ENCODE measurements at places on chromosomes 2 and 18. TPM values are rescaled to one million over a fixed set of nuclear protein-coding genes. Genes with fewer than 3 reads are reported as not detected.

PRSS56 gene
- 1.0 TPM for polyA plus RNA-seq

LPIN1 gene
- 18.9 TPM for polyA plus RNA-seq

TMEM163 gene
- 1.6 TPM for polyA plus RNA-seq

MEIS1 gene
- 11.0 TPM for polyA plus RNA-seq

DOK6 gene
- 2.7 TPM for polyA plus RNA-seq

MATN3 gene
- 1.7 TPM for polyA plus RNA-seq

SCN9A gene
- polyA plus RNA-seq, result 3.8 TPM

LYG1 gene
- 1.4 TPM for polyA plus RNA-seq

NEU2 gene
- polyA plus RNA-seq, result not detected

RASGRP3 gene
- 29.2 TPM for polyA plus RNA-seq

DNA sequence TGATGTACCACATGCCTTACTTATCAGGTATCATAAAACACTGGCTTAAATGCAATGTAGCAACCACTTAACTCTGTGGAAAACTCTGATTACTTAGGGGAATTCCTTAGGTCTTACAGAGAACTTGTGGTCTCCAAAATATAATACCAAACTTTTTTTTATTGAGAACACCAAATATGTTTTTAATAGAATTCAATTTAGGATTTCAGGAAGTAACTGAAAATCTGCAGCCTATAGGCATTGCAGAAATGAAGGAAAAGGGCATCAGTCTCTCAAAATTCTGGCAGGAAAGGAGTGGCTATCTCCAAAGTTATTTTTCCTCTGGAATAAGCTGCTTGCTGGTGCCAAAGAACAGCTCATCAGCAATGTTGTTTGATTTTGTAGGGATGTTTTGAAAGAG is 105.3 kb upstream of the UGP2 start:
- peak; percentile 40 for DNase-seq

GRCh38 chr2:3115301-3116042 is 262.1 kb downstream of the EIPR1 start:
- no peak for DNase-seq

DNA sequence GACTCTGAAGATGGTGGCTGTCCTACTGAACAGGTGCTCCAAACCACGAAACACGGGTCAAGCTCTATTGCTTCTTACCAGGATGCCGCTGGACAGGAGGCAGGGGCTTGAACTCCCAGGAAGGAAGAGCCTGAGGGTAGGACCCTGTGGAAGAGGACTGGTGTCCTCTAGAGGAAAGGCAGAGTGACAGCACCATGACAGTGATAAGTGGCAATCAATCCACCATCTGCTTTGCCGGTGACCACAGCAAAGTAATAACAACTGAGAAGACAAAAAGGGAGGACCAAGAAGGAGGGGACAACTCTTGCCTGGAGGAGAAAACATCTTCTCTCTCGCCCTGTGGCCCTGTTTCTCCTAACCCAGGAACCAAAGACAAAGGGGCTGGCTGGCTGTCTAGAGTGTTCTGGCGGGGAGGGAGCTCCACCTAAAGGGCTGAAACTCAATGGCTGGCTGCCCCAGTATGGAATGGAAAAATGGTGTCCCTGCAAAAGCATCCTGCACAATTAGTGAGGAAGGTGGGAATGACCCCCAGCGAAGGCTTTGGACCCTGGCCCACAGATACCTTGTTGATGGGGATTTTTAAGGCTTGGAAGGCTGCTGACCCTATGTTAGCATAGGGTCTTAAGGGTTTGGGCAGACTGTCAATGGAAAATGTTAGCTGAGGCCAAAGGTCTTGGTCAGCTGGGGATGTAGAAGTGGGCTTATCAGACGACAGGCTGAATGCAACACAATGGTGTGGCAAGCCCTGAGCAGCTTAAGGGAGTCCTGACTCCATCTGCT is 35.4 kb downstream of the PROC start:
- DNase-seq, result no peak

DNA sequence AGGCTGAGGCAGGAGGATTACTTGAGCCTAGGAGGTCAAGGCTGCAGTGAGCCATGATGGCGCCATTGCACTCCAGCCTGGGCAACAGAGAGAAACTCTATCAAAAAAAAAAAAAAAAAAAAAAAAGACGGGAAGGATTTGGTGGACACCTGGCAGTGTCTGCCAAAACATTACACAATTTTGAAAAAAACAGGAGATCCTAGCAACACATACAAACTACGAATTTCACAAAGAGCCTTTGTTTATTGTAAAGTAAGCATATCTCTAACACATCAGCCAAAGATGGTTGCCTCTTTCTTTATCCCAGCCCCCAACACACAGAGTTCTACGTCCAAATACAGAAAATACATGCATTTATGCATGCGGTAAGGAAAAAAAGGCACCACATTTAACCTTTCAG is 7.6 kb downstream of the GPR45 start:
- DNase-seq, result no peak

GRCh38 chr2:83823229-83823628 is 635.9 kb downstream of the SUCLG1 start:
- DNase-seq, result no peak

DNA sequence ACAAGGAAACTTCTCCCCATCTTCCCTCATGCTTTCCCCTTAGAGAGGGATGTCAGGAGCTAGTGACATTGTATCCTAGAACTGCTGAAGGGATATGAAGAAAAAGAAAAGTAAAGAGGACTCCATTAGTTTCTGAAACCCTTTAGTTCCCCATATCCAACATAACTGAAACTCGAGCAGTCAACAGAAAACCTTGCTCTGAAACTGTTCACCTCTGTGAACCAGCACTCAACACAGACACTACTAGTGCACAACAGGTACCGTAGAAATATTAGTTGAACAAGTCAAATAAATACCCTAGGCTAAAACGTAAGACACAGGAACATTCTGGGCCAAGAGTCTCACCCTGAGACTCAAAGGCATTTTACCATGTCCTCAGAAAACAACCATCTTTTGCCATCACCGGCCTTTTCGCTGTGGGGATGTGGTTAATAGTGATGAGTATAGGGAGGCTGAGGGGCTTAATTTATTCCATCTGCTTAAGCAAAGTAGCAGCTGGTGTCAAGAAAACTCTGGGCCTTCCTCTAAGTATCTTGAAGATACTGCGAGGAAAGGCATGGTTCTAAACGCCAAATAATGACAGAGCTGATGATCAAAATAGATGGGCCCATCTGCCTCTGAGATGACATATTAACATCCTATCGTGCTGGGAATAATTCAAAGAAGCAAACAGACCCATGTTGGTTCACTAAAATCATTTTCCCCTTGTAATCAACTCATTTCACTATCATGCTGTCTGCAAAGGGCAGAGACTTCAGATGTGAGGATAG is 156.8 kb downstream of the STK39 start:
- DNase-seq, result no peak

GRCh38 chr18:49322765-49323490 is 137.5 kb downstream of the DYM start:
- DNase-seq, result no peak

GRCh38 chr18:76941284-76941683 is 118.9 kb downstream of the ZNF236 start:
- DNase-seq, result no peak

DNA sequence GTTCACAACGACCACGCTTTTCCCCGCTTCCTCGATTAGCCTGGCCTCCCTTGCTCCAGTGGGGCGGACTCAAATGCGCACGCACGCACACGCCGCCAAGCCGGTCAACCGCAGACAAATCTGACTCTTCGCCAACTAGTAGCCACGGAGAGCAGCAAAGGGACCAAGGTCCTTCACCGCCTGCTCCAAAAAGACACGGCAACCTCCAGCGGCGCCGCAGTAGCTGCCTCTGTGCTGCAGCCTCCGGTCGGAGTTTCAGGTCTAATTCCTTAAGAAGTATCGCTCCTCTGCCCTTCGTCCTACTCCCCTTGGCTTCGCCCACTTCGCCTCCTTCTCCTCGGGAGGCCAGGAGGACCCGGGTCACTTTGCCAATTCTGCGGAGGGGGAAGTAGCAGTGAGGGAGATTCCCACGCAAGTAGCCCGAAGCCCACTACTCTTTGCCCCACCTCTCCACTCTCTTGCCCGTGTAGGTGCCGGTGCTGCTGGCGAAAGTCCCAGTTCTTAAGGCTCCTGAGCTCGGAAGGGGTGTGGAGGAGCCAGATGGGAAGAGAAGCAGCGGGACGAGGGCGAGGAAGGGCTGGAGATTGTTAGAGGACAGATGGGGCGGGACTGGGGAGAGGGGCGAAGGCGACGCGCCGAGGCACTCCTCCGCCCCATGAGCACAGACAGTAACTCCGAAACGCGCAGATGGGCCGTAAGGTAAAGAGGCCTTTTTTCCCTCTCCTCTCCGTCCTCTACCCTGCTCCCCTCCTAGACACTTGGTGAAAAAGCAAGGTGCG is 615 bp downstream of the AKAIN1 start:
- DNase-seq, result no peak

DNA sequence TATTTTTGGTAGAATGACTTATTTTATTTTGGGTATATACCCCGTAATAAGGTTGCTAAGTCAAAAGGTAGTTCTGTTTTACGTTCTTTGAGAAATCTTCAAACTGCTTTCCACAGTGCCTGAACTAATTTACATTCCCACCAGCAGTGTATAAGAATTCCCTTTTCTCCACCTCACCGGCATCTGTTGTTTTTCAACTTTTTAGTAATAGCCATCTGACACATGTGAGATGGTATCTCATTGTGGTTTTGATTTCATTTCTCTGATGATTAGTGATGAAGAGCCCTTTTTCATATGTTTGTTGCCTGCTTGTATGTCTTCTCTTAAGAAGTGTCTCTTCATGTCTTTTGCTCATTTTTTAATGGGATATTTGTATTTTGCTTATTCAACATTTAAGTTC is 215.2 kb upstream of the TFPI start:
- no peak for DNase-seq

DNA sequence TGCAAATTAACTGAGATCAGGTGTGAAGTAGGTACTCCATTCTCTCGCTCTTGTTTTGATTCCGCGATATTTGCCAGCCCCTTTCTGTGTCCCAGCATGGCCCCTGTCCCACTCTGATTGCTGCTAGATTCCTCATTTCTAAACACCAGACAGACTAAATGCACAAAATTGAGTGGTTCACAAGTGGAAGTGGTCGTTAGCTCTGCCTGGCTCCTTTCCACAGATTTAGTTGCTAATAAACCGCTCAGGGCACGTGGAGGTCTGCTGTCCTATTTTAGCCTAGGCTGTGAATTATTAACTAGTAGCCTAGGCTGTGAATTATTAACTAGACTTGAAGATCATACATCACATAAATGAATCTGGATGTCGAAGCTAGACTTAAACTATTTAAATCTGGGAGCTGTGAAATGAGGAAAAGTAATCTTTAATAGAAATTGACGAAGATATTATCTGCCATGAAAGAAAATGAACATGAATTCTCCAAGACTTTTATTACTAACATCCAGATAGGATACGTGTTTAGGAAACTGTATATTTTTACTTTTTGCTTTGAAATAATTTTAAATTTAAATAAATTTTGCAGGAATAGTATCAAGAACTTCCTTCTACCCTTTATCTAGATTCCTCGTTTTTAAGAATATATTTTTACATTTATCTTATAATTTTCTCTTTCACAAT is 3.7 kb downstream of the IL1RL2 start:
- no peak for DNase-seq

- DNase-seq, result no peak
Observed at GRCh38 chr2:11537951-11538350, 4.1 kb downstream of the GREB1 start.

DNA sequence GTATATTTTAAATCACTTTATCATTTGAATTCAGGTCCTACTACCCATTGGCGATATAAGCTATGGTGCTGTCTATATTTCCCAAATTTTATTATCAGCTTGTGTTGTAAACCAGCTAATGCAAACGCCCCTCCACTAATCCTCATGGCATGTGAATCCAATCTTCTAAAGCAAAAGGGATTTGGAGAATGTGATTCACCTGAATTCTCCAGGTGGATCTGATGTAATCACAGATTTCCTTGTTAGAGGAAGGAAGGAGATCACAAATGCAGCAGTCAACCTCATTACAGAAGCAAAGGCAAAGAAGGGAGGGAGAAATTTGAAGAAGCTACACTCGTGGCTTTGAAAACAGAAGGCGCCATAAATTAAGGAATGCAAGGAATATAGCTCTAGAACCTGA is 431.1 kb upstream of the CDH19 start:
- DNase-seq, result no peak

DNA sequence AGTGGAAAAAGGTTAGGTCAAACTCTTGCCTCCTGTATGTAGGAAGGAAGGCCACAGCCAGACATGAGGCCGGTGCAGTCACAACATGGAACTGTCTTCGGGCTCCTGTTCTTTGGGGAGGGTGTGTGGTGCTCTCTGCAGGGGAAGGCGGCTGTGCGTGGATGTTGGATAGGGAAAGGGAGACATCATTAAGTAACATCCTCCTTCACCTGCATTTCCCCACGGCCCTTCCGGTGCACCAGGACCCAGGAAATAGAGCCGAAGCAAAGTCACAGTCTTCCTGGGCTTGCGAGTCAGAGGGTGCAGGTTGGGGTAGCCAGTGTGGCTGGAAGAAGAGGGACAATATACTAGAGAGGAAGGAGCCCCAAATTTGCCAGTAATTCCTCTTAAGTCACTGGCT is 78.9 kb upstream of the SMAD7 start:
- DNase-seq, result no peak

GRCh38 chr18:34159691-34160185 is 65.0 kb downstream of the NOL4 start:
- no peak for DNase-seq

DNA sequence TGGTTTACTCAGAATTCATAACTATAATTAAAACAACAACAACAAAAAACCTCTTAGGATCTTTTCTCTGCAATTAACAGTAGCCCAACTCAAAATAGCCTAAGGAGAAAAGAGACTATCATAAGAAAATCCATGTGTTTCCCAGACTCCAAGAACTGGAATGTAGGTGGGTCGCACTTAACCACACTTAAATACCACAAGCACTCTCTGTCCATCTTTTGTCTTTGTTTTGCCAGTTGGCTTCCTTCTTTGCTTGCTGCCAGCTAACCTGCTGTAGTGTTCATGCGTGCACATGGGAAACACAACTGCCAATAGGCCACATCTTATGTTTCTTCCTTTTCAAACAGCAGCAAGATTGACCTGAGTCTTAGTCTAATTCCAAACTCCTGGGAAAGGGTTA is 24.1 kb upstream of the ACVR1 start:
- DNase-seq, result no peak

DNA sequence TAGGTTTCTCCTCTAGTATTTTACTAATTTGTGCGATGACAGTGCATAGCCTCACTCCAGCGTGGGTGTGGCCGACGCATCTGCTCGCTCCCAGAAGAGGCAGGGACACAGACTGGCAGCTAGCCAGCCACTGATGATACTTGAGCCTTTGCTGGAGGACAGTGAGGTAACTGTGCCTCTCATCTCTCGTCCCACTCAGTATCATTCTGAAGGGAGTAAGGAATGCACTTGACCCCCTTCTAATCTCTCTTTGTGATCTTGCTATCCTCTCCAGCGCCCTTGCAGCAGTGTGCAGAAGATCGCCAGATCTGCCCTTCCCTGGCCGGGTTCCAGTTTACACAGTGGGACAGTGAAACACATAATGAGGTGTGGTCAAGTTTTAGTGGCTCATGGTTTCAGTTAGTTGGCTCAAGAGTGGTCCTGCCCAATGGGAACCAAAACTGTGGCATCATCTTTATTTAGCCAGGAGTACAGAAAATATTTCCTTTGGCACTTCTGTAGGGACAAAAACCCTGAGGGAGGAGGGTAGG is 17.5 kb downstream of the NCAPH start:
- peak; percentile 32 for DNase-seq

GRCh38 chr2:216023055-216023648 is 9.8 kb upstream of the MREG start:
- DNase-seq, result no peak

GRCh38 chr2:120741571-120742561 is 6.2 kb downstream of the GLI2 start:
- DNase-seq, result no peak

- DNase-seq, result no peak
Observed at GRCh38 chr2:190255676-190256075, 64.0 kb downstream of the HIBCH start.

- no peak for DNase-seq
Observed at GRCh38 chr2:76157531-76157930, 446.8 kb upstream of the GCFC2 start.
